ENCODE measurements at places on chromosomes 2 and 18.
A peak's percentile ranks its signal among the peaks of the same experiment; 100 is the strongest.

GRCh38 chr18:12882453-12883371 lies 1.3 kb downstream of the PTPN2 start:
- no peak for DNase-seq

DNA sequence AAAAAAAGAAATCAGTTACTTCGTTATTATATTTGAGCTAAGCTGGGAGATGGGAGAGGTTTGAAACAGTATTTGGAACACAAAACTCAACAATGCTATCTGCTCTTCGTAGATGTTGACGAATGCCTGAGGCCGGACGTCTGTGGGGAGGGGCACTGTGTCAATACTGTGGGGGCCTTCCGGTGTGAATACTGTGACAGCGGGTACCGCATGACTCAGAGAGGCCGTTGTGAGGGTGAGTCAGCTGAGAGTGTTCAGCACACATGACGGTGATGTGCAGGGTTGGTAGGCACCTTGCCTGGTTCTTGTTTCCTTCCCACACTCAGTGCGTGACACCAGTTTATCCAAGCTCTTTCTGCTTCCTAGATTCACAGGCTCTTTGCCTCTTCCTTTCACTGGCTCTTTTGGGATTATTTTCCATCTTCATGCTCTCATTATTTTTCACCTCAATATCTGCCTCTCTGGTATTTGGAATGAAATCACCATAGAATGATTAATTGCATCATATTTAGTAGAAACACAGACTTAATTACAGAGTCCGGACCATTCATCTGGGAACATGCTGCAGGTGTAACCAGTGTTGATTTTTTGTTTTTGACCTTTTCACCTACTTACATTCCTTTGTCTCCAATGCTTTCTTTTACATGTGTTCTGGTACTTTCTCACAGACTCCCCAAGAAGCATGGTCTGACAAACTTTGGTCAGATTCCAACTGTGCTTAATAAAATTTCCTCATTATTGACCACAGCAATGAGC lies 200.6 kb upstream of the RASGRP3 start:
- DNase-seq = no peak

- no peak for DNase-seq
These were observed 81.1 kb downstream of the SOWAHC start for GRCh38 chr2:109695290-109695689.

DNA sequence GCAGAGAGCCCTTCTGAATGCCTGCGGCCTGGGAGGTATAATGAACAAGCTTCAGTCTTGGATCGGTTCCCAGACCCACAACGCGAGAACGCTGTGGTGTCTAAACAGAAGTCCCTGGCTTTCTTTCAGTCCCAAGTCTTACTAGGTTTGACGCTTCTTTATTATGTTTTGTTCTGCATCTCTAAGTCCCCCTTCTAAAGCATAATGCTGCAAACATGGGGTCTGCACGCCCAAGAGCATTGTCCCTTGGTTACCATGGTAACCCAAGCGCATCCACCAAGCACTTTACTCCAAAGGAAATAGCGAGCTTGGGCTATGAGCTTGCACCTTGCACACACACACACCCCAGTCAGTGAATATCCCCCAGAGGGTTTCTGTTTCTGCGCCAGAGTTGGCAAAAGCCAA lies 193.7 kb downstream of the INO80D start:
- DNase-seq = no peak

DNA sequence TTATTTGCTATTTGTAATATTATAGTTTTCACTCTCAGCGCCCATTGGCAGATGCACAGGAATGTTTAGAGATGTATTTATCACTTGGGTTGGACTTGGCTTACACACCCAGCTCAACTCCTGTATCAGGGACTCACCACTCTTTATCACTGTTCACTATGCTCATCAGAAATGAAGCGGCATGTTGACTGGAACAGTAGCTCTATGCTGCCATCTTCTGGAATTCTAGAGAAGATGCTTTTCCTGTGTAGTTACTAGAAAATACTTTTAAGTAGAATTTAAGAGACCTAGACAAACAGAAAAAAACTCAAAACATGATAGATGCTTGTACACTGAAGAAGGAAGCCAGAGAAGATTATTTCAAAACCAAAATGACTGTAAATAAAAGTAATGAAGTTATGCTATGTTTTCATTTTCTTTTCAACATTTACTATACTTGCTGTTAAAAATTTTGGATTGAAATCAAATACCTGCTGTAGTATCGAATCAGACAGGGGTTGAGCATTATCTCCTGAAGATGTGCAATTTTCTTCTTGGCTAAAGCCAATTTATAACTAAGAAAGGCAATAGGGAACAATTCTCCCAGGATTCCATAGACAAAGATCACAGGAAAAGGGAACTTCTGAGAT lies 47.4 kb upstream of the NXPH2 start:
- DNase-seq = peak; percentile 67

DNA sequence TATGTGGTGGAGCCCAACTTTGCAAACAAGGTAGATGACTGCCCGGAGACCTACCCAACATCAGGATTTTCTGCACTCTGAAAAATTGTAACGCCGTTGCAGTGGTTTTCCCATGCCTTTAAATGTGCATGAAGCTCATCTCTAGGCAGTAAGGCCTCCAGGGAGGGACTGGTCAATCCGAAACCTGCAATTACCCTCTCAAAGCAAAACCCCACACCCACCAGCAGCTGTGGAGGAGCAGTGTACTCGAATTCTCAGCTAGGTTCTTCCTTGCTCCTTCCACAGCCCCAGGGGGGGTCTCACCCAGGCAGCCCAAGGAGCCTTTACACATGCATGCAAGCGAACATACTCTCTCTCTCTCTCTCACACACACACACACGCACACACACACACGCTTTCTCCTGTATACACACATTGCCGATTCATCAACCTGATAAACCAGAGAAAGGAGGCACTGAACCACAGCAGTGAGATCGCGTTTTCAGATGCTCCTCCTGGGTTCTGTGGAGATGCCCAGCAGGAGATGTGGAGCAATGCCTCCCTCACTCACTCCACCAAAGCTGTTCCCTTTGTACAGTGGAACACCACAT lies 109.2 kb downstream of the VIT start:
- no peak for DNase-seq

Data from LNCaP clone FGC (cell line).